ENCODE measurements at places on chromosomes 3 and 15.

- no peak for DNase-seq
These were observed 3.4 kb upstream of the RFTN1 start for GRCh38 chr3:16516695-16517481.

- DNase-seq = no peak
These were observed 143.4 kb upstream of the HES1 start for GRCh38 chr3:193992425-193993037.

GRCh38 chr15:91473894-91474545 is 374.0 kb downstream of the SV2B start:
- no peak for DNase-seq

- DNase-seq = no peak
These were observed 192.9 kb upstream of the CADPS start for GRCh38 chr3:63067999-63068645.

GRCh38 chr15:80629355-80629754 is 65.8 kb upstream of the ABHD17C start:
- no peak for DNase-seq
